ENCODE measurements at places on chromosomes 7 and 10. TPM values are rescaled to one million over a fixed set of nuclear protein-coding genes. Genes with fewer than 3 reads are reported as not detected.

GRCh38 chr10:117590101-117590875 lies 47.7 kb downstream of the EMX2 start:
- peak; percentile 85 for DNase-seq

DNA sequence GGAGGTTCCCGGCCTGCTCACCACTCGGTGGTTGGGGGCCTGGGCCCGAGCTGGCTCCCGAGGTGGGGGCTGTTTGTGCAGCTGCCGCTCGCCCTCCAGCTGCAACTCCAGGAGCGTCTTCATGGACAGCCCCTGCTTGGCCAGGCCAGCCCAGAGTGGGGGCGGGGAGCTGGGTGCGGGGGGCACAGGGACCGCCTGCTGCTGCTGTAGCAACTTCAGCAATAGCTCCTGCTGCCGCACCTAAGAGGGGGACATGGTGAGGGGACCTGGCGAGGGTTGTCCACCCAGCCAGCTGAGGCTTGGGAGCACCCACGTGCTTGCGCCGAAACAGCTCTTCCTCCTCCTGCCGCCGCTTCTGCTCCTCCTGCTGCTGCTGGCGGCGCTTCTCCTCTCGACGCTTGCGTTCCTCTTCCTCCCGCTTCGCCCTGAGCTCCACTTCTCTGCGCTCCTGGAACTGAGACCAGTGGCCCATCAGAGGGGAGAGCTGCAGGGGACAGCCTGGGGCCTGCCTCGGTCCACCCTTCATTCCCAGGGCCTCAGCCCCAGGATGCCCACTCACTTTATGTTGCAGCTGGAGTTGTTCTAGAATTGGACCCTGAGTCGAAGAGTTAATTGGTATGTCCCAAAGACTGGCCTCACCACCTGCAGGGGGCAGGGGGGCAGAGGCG lies 9.6 kb downstream of the GNB2 start:
- no peak for DNase-seq

GRCh38 chr10:93336110-93336509 lies 146.0 kb downstream of the MYOF start:
- DNase-seq, result no peak

WNT8B gene
- not detected for total RNA-seq

DNA sequence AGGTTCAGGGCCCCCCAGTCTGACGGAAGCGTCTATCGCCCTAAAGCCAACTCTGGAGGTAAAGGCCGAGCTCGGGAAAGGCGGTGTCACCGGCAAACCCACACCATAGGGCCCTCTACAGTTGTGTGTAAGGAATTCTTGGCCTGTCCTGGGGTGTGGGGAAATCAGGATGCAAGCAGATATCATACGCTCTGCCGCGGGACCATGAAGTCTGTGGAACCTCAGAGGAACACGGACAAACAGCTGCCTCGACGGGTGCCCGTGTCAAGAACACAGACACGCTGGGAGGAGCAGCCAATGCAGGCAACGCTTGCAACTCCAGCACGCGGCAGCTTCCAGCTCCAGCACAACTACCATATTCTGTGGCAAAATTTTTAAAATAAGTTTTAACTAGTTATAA lies 157.9 kb downstream of the DIP2C start:
- DNase-seq, result no peak

- no peak for DNase-seq
Observed at GRCh38 chr10:120414946-120415345, 42.1 kb upstream of the PLPP4 start.

- no peak for DNase-seq
Observed at GRCh38 chr10:99843310-99843709, 60.9 kb downstream of the ABCC2 start.

DNA sequence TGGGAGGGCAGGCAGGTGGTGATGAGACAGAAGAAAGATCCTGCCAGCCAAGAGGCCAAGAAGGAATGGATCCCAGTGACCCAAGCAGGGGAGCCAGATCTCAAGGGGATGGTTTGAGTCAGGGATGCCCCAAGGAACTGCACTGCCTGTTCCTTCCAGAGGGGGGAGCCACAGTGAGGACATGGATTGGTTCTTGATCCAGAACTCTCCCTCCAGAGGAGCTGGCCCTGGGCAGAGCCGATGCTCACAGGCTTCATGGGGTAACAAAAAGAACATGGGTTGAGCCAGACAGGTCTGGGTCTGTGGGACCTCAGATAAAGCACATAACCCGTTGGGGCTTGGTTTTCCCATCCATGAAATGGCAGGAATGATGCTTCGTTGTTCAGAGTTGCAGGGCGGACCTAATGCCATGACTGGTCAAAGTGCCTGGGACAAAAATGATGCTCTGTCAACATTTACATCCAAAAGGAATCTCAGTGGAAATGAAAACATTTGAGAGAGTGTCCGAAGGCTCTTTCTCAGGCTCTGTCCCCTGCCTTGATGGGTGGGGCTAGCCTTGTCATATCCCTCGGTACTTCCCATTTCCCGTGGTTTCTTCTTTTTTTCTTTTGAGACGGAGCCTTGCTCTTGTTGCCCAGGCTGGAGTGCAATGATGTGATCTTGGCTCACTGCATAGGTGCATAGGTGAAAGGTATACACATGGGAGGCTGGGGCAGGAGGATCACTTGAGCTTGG lies 4.7 kb upstream of the DENND2A start:
- DNase-seq, result no peak

GRCh38 chr7:54877683-54878082 lies 118.7 kb upstream of the SEC61G start:
- peak; percentile 25 for DNase-seq

IFIT1B gene
- total RNA-seq, result not detected

GRCh38 chr10:121843379-121843778 lies 84.5 kb downstream of the ATE1 start:
- DNase-seq, result no peak

DNA sequence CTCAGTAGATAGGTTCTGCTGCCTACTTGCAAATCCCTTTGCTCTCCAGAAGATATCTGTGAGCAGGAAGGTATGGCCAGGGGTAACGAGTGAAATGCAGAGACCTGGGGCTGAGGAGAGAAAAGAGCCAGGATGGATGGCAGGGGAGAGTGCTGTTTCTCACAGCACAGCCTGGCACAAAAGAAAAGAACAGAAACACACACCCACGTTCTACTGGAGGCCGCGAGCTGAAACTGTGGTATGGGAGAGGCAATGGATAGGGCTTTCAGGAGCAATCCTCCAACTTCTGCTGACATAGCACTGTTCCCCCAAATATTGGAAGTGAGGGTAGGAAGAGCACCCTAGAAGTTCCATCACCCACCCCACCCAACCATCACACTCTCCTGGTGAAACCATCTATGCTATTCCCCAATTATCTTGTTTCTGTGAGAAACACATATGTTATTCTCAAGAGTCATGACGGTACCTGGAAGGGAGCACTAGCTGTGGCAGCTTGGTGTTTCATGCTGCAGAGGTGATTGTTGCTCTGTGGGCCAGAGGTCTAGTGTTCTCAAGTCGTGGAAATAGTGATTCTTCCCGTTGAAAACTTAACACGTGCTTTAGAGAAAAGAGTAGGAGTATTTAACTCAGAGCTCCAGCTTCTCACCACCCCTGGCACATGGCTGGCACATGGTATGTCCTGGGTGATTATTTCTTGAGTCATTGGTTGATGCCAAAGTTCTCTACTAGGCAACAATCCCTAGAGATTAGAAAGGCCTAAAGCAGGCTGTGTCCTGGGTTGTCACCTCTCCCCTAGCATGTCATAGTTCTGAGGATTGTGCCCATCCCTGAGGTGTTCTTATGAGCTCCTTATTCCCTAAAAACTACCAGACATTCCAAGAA lies 198.3 kb downstream of the PLXNA4 start:
- no peak for DNase-seq

- DNase-seq, result no peak
Observed at GRCh38 chr7:138903186-138903820, 77.9 kb downstream of the KIAA1549 start.

- DNase-seq, result no peak
Observed at GRCh38 chr7:46123-46829, 146.1 kb upstream of the FAM20C start.

DNA sequence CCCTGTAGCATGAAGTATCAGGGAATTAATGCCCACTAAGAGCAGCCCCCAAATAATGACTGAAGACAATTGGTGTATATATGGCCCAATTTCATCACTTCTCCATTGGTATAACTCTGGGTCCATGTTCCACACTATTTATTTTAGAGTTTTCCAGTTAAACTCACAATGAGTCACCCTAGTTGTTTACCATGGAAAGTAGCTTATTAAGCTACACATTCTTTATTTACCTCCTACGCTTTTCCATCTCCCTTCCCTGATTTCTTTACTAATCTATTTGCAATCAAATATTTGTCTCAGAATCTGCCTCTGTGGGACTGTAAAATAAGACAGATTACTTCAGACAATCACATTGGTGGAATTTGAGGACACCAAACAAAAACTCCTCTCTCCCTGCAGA lies 655.6 kb downstream of the SORCS1 start:
- no peak for DNase-seq

DNA sequence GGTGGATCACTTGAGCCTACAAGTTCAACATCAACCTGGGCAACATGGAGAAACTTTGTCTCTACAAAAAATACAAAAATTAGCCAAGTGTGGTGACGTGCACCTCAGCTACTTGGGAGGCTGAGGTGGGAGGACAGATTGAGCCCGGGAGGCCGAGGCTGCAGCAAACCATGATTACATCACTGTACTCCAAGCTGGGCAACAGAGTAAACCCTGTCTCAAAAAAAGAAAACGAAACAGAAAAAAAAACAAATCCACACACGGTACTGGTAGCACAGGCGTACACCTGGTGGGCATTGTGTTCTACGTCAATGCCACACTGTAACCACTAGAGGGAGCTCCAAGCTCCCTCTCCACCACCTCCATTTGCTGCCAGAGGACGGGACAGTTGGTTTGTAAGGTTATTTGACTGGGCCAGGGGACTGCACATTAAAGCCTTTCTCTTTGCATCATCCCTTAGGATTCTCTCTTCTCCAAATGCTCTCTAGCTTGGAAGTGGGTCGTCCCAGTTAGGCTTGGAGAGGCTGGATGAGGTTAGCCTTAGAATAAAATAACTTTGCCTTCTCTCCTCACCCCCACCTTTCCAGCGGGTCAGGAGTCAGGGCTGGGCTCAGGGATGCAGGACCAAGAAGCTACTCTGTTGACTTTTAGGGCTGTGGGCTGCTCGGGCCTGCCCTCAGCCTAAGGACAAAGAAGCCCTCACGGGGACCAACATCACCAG lies 130.8 kb downstream of the SORBS1 start:
- DNase-seq, result peak; percentile 65

C7orf57 gene
- total RNA-seq, result 1.2 TPM

GRCh38 chr10:96153070-96153469 lies 23.0 kb downstream of the ZNF518A start:
- peak; percentile 42 for DNase-seq

PRKAG2 gene
- total RNA-seq, result 14.3 TPM

GRCh38 chr7:118005026-118005425 lies 131.8 kb upstream of the CTTNBP2 start:
- DNase-seq, result no peak

GRCh38 chr7:20064974-20065862 lies 152.0 kb downstream of the MACC1 start:
- DNase-seq, result peak; percentile 40

DNA sequence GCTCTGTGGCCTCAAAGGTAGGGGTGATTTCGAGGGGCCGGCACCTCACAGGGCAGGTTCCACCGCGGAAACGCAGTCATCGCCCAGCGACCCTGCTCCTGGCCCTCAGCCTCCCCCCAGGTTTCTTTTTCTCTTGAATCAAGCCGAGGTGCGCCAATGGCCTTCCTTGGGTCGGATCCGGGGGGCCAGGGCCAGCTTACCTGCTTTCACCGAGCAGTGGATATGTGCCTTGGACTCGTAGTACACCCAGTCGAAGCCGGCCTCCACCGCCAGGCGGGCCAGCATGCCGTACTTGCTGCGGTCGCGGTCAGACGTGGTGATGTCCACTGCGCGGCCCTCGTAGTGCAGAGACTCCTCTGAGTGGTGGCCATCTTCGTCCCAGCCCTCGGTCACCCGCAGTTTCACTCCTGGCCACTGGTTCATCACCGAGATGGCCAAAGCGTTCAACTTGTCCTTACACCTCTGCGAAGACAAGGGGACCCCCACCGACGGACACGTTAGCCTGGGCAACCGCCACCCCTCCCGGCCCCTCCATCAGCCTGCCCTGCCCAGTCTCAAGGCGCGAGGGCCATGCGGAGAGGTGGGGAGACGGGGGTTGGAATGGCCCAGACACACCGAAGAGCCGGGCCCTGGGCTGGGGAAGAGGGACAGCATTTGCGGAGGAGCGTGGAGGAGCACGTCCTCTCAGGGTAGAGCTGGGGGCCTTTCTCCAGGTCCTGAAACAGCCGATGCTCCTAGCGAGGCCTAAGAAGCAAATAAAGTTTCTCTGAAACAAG lies 6.0 kb downstream of the SHH start:
- DNase-seq, result no peak

OR2A12 gene
- not detected for total RNA-seq
